SIG-M5 (cell line): ENCODE measurements at places on chromosomes 3 and 15.

GRCh38 chr15:92395098-92395635 lies 1.5 kb downstream of the ST8SIA2 start:
- DNase-seq: no peak

- DNase-seq: no peak
Measured at GRCh38 chr3:129795186-129796010, 98.1 kb downstream of the TMCC1 start.

- no peak for DNase-seq
Measured at GRCh38 chr3:143165211-143165610, 45.6 kb downstream of the CHST2 start.

- no peak for DNase-seq
Measured at GRCh38 chr3:88150371-88150770, 612 bp downstream of the C3orf38 start.

DNA sequence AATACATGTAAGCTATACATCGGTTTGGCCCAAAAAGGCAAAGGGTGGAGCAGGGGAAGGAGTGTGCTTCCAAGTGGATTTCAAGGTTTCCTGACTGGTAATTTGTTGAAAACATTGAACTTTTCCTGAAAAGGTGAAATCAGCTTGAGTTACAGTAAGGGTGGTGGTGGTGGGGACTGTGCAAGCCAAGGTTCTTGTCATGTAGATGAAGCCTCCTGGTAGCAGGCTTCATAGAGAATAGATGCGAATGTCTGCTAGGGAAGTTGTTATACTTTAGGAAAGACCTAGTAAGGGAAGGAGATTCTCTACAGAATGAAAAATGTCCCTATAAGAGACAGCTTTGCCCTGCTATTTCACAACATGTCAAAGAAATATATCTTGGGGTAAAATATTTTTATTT lies 528.2 kb upstream of the CBLB start:
- DNase-seq: no peak

- no peak for DNase-seq
Measured at GRCh38 chr3:87436781-87437543, 160.6 kb upstream of the POU1F1 start.

- DNase-seq: no peak
Measured at GRCh38 chr3:153162513-153163392, 727 bp downstream of the RAP2B start.

DNA sequence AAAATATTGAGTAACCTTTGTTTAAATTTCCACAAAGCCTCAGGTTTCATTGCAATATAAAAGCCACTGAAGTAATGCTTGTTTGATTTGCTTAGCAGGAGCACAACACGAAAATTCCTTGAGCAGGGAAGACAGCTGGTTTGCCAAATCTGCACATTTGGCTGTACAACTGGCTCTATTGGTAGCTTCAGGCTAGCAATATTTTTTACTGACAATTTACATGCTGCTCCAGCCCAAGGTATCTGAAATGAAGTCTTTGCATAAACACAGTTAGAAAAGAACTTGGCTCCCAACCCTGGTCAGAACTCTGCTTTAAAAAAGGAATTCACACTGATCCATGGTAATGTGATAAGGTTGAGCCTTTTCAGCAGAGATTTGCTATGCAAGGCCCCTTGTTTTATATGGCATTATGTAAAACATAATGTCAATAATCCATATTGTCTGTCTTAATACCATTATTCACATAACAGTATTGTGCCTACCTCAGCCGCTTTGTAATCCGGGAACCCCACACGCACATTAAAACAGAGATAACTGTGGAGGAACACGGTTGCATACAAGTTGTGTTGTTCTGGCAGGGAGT lies 55.7 kb upstream of the CHL1 start:
- DNase-seq: no peak

- no peak for DNase-seq
Measured at GRCh38 chr3:113555138-113555537, 22.8 kb downstream of the SIDT1 start.

GRCh38 chr3:112948346-112948838 lies 26.5 kb downstream of the CD200R1 start:
- no peak for DNase-seq

DNA sequence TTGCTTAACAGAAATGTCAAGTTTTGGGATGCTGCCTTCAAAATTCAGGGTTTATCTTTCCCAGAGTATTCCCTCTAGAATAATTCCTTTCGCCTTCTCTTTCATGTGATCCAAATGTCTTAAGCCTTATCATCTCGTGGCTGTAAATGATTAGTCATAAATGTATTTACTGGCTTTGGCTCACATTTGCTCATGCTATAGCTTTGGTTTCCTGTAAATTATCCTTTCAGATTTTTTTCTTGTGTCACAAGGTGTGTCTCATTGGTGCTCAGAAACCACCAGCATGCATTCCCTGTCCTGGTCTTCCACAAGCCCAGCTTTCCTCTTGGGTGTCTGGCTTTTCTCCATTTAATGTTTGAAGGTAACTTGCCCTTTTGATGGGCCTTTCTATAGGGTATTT lies 692.7 kb upstream of the ALCAM start:
- DNase-seq: no peak

- DNase-seq: no peak
Measured at GRCh38 chr15:75170711-75171341, 30.9 kb upstream of the C15orf39 start.

GRCh38 chr3:184299488-184300377 lies 692 bp downstream of the PSMD2 start:
- DNase-seq: no peak

DNA sequence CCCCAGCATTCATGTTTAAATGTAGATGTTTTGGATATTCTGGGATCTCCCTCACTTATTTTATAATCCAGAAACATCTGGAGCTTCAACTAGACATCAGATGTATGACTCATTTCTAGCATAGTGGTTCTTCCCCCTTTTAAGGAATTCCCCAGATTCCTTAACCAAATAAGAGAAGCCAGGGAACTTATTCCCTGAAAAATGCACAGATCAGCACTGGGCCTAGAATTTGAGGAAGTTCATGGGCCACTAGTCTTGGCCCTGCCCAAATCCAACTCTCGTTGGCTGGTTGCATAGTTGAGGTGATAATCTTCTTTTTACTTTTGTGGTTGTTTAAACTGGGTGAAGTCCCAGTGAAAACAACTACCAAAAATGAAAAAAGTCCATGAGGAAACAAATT lies 20.4 kb downstream of the RARRES1 start:
- DNase-seq: no peak

GRCh38 chr3:25536521-25537391 lies 108.7 kb downstream of the RARB start:
- no peak for DNase-seq
